ENCODE measurements at places on chromosomes 12 and 14.
A peak's percentile ranks its signal among the peaks of the same experiment; 100 is the strongest.

- DNase-seq: no peak
Measured at GRCh38 chr14:100669468-100669867, 57.2 kb upstream of the DLK1 start.

GRCh38 chr12:114774197-114774596 lies 90.2 kb upstream of the TBX3 start:
- DNase-seq: no peak

DNA sequence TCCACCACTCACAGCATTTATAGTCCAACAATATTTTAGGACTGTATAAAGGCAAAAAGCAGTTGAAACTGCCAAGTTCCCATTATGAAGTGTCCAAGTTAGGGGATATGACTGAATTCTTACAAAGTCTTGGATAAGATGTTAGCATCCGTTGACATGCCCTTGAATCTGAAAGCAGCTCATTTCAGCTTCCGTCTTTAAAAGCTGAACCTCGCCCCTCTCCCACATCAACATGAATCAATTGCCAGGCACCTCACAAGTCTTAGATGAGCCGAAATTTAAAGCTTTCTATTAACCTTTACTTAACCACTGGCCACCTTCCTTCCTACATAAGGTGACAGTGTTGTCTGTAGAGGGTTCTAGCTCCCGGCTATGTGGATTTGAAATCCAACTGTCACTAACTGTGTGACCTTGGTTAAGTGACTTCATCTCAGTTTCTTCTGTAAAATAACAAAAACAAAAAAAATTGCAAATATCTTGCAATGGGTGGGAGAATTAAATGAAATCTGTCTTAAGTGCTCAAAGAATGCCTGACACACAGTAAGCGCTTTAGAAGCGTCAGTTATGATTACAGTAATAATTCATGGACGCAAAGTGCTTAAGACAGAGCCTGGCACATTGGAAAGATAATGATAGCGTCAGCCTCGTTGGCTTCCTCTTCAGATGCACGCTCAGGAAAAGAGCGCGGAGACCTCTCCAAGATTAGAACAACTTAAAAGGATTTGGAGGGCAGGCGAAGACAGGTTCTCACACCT lies 1.2 kb downstream of the PPP1CC start:
- no peak for DNase-seq

DNA sequence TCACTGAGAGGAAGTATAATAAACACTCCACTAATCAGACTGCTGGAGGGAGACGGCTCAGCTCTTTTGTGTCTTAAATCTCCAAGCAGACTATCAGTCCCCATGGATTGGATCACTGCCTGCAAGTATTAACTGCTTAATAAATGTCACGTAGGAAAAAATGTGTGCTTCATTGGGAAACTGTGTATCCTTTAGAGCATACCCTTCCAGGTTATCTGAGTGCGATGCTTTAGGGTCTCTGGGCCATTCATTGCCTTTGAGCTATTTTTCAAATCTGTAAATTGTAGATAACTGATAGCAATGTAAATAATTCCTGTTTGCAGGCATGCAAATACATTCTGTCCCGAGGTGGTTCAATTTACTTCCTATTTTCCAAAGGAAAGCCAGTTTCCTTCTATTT lies 45.0 kb upstream of the VASH1 start:
- no peak for DNase-seq

DNA sequence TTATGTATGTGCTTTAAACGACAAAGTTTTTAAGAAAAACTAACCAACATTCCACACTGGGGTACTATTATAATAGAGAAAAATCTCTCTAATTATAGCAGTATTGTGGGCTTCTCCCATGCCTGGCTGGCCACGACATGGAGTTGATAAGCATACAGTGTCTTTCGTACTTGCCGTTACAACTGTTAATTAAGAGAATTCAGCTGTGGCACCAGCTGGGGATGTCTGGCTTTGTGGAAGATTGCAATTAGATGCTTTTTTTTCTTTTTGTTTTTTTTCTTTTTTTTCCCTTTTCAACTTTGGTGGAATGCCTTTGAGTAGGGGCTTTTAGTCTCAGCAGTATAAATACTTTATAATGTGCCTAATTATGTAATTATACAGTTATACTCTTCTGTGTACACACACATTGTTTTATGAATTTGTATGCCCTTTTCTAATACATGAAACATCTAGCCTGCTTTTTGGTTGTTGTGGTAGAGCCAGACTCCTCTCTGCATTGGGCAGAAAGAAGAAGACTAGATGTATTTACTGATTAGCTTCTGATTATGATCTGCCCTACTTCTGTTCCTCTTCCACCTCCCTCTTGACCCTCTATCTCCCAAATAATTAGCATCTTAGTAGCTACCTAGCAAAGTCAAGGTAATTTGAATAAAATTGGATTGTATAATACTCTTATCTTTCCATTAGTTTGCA lies 76.4 kb downstream of the SUSD6 start:
- no peak for DNase-seq

- no peak for DNase-seq
Measured at GRCh38 chr12:14768823-14769405, 34.4 kb downstream of the WBP11 start.

DNA sequence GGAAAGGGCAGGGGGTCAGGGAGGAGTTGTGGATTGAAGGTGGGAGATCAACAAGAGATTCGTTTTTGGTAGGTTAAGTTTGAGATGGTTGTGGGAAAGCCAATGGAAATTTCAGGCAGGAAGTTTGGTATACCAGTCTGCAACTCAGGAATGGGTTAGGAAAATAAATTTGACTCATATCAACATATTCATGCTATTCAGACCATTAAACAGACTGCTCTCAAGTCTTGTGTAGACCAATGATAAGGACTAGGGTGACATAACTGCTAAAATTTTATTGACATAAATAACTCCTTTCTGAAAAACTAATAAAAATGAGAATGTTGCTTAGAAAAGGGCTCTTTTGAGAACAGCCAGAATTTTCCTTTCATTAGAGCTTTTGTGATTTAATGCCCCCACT lies 60.0 kb downstream of the PLEKHA5 start:
- DNase-seq: no peak

- DNase-seq: peak; percentile 59
Measured at GRCh38 chr12:32365473-32366064, 33.8 kb upstream of the FGD4 start.

GRCh38 chr12:58529897-58530741 lies 390.2 kb downstream of the LRIG3 start:
- no peak for DNase-seq

DNA sequence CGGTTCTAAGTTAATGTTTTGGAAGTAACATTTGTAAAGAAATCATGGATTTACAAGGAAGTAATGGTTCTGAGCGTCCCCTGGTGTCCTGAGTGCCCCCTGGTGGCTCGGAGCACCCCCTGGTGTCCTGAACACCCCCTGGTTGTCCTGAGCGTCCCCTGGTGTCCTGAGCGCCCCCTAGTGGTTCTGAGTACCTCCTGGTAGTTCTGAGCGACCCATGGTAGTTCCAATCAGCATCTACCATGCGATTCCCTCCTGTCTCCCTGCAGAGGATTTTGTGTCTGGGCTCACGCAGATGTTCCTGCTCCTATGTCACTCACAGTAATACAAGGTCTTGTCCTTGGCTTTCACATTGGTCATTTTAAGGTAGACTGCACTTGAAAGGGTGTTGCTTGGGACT lies 1352.9 kb downstream of the TMEM121 start:
- no peak for DNase-seq

DNA sequence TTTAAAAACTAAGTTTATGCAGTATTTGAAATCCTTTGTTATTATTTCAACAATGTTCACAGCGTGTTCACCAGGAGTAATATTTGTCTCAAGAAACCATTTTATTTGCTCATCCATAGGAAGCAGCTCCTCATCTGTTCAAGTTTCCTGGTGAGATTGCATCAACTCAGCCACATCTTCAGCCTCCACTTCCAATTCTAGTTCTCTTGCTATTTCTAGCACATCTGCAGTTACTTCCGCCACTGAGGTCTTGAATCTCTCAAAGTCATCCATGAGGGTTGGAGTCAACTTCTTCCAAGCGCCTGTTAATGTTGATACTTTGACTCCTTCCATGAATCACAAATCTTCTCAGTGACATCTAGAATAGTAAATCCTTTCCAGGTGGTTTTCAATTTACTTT lies 18.0 kb downstream of the CLEC9A start:
- no peak for DNase-seq

DNA sequence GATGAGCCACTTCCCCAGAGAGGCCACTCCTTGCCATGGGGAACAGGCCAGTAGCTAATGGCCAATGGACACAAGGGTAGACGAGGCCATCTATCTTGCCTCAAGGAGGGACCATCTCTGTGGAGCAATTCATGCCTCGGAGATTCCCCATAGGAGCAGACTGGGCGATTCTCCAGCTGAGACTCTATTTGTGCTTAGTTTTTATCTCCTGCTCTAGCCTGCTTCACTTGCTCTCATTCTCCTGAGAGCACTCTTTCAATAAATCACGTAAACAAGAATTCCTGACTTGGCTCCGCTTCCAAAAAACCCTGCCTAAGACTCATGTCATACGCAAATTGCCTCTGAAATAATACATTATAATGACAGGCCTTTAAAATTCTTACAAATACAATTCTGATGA lies 396.4 kb upstream of the USP15 start:
- no peak for DNase-seq

DNA sequence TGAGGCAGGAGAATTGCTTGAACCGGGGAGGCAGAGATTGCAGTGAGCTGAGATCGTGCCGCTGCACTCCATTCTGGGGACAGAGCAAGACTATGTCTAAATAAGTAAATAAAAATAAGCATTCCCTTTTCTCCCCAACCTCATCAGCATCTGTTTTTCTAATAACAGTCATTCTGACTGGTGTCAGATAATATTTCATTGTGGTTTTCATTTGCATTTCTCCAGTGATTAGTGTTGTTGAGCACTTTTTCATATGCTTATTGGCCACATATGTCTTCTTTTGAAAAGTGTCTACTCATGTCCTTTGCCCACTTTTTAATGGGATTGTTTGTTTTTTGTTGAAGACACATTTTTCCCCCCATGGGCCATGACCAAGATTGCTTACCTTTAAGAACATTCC lies 243.2 kb downstream of the ADAMTS20 start:
- no peak for DNase-seq

- no peak for DNase-seq
Measured at GRCh38 chr12:88179436-88180014, 37.4 kb downstream of the TMTC3 start.

- no peak for DNase-seq
Measured at GRCh38 chr12:6963791-6964413, 6.6 kb downstream of the PHB2 start.

DNA sequence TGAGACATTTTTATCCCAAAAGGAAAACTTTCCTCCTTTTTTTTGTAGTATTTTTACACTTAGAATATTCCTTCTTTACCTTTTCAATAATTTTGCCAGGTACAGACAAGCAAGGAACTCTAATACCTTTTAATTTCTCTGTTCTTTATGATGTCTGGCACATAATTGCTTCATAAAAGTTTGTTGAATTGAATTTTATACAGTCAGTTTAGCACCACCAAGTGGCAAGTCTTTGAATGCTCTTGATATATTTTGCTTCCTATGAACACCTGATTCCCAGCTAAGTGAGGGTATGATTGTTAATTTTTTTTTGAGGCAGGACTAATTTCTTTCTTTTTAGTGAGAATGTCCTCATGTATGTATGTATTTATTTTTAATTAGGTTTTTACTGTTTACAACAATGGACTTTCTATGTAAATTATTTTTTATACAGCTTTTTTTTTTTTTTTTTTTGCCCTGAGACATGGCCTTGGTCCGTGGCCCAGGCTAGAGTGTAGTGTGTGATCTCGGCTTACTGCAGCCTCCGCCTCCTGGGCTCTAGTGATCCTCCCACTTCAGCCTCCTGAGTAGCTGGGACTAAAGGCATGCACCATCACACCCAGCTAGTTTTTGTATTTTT lies 6.9 kb downstream of the TBC1D15 start:
- DNase-seq: no peak
